Fibroblast of skin of back (primary cell): ENCODE measurements at places on chromosomes 11 and 22.
A peak's percentile ranks its signal among the peaks of the same experiment; 100 is the strongest.

GRCh38 chr11:27358296-27358695 is 4.7 kb downstream of the CCDC34 start:
- DNase-seq: no peak

- DNase-seq: no peak
Measured at GRCh38 chr11:445765-446588, 4.1 kb upstream of the PTDSS2 start.

GRCh38 chr11:394034-394857 is at the start of gene PKP3:
TSS of gene PKP3 (plus strand) at chr11:394209. CDS start at chr11:394293, 84 bp downstream.
- peak; percentile 73 for DNase-seq

DNA sequence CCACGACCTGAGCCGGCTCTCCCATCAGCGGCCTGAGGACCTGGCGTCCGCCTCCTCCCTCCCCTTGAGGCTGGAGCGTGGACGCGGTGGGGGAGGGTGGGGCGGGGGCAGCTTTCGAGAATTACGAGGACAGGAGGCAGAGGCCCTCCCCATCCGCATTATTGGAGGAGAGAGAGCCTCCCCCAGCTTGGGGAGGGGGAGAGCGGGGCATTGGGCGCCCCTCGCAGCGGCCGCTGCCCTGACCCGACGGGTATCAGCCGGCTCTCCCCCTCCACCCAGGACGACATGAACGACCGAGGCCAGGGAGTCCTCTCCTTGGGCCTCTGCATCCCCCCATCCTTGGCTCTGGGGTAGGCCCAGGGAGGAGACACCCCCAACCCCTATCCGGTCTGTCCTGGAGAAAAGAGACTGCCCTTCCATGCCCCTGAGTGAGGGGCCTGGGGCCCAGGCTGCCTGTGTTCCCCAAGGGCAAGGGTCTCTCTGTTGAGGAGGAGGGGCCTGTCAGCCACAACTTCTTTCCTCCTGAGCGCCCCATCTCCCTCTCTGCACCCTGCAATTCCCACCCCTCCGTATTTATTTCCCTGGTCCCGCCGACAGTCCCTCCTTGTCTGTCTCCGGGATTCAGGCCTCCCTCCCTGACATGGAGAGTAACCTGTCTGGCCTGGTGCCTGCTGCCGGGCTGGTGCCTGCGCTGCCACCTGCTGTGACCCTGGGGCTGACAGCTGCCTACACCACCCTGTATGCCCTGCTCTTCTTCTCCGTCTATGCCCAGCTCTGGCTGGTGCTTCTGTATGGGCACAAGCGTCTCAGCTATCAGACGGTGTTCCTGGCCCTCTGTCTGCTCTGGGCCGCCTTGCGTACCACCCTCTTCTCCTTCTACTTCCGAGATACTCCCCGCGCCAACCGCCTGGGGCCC is 495 bp downstream of the GPR137 start:
- no peak for DNase-seq

DNA sequence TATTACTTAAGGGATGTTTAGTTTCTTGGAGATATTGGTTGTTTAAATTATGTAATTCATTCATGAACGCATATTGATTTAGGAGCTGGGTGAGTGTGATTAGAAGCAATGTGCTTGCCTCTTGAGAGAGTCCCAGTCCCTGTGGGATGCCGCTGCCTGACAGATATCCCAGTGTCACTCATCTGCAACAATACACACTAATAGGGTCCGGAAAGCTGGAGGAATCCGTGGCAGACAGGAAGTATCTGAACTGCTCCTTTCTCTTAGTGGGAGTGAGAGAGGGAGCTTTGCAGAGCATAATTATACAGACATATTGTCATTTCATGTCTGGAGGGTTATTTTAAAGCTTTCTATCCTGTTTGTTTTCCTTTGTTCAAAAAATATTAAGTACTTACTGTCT is 17.4 kb downstream of the AMOTL1 start:
- peak; percentile 48 for DNase-seq

DNA sequence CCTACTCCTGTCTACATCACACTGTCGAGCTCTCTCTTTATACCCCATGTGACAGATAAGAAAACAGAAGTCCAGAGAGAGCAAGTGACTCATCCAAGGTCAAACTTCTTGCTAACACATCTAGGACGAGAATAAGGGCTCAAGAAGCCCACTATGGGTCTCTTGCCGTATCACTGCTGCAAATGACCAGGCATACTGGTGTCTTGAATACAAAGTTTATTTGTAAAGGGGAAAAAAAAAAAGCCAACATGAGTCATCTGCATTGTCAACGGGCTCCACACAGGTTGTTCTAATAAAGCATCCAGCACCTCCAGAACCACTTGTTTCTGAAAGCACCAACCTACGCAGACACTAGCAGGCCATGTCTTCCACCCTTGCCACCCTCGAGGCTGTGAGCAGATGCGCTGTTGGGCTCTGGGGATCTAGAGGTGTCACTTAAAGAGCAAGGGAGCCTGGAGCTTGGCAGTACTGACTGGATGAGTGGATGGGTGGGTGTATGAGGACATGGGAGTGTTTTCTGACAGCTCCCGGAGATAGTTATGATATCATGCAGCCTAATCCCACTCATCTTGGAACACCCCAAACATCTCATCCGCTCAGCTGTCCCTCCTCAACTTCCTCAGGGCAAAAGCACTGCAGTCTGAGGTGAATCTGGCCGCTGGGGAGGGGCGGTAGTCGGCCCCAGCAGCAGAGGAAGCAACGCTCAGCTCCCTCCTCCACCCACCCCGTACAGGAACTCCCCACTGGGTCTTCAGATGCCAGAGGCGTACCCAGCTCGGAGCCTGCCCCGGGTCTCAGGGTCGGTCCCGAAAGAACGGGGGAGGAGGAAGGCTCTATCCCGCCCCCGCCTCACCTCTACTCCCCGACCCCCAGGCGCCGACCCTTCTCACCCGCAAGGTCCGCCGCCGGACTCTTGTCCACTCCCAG is 1.0 kb downstream of the SMCO4 start:
- peak; percentile 49 for DNase-seq

- no peak for DNase-seq
Measured at GRCh38 chr11:45848654-45849081, 1.4 kb downstream of the CRY2 start.

GRCh38 chr11:69865707-69866106 is 46.5 kb upstream of the FGF3 start:
- DNase-seq: no peak

DNA sequence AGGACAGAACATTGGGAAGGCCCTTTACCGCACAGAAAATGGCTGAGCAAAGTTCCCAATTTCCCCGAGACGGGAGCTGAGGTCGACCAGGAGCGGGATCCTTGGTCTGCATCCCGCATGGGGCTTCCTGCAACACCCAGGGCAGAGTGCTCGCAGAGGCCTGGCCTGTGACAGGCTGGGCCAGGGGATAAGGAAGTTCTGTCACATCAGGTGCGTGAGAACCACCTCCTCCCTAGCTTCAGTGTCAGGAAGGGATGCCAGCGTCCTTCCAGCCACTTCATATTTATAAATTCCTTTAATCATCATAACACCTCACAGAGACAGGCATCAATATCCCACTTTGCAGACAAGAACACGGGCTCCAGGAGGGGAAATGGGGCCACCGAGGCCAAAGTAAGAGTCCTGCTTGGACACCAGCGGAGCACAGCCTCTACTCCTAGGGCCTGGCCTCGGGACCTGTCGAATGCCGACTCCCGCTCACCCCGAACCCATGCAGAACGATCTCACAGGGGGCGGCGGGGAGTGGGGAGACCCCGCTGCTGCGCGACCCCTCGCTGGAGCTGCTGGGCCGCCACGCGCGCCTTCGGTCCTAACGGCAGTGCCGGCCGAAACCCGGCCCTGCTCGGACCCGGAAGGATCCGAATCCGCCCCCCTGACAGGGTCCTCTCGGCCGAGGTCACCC is 532 bp downstream of the BET1L start:
- peak; percentile 24 for DNase-seq

DNA sequence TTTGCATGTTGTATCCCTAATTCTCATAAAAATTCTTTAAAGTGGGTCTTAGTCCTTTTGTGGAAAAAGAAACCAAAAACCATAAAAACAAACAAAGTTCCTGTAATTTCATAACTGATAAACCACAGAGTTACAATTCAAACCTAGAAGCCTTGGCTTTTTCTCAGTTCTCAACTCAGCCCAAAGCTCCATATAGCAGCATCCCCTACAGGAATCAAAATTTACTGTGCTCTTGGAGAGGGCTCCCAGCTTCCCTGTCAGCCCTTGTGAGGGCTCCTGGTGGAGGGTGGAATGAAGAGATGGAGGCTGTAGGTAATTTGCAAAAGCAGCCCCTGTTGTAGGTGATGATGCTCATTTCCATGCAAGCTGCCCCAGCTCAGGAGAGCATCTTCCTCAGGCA is 506.1 kb upstream of the KIRREL3 start:
- DNase-seq: no peak

DNA sequence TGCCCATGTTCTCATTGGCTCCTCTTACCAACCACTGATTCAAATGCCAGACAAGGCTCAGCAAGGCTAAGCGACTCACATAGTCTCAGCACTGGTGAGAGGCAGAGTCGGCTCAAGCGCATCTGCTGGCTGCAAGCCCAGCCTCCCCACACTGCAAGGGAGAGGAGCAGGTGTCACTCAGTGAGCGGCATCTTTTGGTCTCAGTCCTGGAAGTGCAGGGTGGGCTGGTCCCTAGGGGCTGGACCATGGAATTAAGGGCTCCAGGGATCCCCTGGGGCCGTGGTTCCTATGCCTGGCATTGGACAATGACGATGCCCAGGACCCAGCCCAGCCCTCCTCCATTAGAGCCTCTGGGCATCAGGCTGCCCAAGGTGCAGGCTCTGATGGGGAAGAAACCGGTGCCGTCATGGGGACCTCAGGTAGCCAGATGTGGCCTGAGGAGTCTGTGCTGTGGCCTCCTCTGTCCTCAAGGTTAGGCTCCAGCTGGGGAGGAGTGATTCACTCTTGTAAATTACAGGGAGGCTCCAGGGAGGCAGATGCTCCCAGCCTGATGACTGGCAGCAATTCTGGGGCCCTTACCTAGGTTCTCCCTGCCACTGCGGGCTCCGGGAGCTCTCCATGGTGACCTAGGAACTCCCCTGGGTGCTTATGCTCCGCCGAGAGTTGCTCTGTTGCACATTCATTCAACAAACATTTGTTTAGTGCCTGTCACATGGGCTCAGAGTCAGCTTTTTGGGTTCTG is 28.0 kb downstream of the FADS2 start:
- DNase-seq: no peak

DNA sequence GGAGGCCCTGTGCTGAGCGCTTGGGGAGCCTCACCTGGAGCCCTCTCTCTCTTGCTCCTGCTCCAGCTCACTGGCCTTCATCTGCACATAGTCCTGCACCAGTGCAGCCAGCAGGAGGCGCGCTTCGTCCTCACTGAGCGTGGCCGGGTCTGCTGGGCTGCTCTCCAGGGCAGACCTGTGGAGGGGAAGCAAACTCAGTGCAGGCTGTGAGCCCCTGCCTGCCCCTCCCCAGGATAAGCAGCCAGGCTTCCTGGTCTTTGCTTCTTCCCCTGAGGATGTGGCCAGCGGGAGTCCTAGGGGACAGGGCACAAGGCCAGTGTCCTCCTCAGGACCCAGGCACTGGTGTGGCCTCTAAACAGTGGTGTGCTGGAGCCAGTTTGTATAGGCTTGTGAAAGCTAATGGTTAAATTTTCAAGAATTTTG is 2.2 kb downstream of the CALCA start:
- DNase-seq: no peak

DNA sequence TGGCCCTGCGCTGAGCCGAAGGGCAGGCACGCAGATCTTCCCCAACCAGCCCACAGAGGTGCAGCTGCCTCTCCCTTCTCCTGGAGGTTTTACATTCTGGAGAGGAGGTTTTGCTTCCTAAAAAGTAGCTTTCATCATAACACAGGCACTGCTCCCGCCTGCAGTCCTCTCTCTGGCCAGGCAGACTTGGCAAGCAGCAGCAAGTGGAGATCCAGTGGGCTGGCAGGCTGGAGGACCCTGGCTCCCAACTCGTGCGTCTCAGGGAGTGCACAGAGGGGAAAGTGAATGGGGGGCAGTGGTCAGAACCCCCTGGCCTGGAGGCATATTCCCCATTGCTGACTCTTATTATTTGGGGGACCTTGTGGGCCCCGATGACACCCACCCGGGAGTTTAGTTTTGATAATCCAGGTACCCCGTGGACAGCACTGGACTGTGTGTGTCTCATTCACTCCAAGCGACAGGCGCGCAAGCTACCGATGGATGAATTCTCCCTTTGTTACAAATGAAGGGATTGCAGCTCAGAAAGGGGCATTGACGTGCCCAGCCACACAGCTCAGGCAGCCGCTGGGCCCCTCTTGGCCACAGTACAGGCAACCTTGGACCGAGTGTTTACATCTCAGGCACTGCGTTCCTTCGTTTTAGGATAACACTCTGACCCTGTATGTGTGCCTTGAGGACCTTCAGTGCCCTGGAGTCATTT is 1223.9 kb downstream of the BRD1 start:
- no peak for DNase-seq

GRCh38 chr22:23401910-23402274 is 178.2 kb downstream of the IGLL1 start:
- no peak for DNase-seq
